ENCODE measurements at places on chromosomes 1 and 21.

DNA sequence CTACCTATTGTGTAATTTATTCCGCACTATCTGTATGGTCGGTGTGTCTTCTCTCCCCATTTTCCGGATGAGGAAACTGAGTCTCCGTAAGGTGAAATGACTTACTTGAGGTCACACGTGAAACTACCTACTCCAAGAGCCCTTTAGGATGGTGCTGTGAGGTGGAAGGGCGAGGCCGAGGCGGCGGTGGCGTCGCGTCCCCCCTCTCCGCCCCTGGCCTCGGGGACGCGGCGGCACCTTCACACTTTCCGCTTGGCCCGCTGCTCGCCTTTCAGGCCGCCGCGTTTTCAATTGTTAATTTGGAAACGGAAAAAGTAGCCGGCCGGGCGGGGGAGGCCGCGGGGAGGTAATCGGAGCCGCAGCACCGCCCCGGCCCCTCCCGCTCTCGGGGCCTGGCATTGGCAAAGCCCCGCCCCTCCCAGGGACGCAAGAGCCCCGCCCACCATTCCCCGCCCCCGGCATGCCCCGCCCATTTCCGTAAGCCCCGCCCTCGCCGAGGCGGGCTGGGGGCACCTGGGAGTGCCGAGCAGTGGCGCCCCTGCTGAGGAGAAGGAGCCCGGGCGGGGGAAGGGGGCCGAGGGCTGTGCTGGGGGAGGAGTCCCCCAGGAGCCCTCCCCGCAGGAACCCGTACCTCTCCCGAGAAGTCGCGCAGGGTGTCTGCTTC is 18.6 kb downstream of the KCNQ4 start:
- no peak for DNase-seq

- no peak for DNase-seq
Observed at GRCh38 chr1:209661071-209661470, 8.8 kb upstream of the LAMB3 start.

DNA sequence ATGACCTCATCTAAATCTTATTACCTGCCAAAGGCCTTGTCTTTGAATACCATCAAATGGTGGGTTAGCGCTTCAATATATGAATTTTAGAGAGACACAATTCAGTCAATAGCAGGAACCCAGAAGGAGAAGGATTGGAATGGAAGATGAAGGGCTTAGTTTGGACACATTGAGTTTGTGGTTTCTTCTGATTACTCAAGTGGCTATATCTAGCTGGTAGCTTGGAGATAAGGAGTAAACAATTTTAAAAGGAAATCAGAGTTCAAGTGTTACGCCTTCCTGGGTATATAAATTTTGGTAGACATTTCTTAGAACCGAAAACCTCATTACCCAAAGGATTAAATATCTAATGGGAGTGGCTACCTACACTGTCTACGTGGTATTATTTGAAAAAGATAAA is 80.2 kb downstream of the RGS2 start:
- no peak for DNase-seq

- no peak for DNase-seq
Observed at GRCh38 chr21:16587141-16587581, 857.4 kb downstream of the USP25 start.

DNA sequence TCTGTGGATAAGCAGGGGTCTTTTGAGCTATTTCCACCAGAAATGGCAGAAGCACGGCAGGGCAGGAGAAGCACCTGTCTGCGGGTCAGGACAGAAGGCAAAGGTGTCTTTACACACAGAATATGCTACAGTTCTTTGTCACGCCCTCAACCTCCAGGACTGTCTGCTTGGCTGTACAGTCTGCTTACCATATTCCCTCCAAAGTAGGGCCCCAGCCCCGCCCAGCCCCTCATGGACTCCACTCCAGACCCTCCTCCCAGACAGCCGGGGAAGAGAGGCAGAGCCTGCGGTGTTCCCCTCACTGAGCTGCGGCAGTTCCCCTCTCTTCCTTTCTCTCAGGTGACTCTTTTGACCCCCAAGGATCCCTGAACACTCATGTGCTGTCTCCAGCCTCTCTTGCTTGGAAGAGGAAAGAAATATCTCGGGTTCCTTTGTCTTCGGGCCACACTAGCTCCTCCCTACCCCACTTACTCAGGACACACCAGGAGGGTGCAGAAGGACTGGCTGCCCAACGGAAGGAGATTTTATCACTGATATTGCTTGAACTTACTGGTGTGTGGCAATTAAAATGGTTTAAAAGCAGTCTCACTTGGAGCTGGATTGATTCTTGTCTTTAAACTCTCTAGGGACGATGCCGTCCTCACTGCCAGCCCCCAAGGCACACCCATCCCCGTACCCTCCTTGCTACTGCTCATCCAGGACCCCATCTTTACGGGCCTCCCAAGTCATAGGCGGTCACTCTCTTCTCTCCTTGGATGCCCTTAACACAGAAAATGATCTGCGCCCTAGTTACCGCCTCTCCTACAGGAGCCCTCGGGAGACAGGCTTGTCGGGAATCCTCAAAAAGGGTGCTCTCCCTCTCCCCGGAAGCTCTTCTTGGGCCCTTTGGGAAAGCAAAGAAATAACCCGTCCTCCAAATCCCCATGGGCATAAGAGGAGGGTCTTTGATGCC is 169.7 kb downstream of the TOMM20 start:
- no peak for DNase-seq

DNA sequence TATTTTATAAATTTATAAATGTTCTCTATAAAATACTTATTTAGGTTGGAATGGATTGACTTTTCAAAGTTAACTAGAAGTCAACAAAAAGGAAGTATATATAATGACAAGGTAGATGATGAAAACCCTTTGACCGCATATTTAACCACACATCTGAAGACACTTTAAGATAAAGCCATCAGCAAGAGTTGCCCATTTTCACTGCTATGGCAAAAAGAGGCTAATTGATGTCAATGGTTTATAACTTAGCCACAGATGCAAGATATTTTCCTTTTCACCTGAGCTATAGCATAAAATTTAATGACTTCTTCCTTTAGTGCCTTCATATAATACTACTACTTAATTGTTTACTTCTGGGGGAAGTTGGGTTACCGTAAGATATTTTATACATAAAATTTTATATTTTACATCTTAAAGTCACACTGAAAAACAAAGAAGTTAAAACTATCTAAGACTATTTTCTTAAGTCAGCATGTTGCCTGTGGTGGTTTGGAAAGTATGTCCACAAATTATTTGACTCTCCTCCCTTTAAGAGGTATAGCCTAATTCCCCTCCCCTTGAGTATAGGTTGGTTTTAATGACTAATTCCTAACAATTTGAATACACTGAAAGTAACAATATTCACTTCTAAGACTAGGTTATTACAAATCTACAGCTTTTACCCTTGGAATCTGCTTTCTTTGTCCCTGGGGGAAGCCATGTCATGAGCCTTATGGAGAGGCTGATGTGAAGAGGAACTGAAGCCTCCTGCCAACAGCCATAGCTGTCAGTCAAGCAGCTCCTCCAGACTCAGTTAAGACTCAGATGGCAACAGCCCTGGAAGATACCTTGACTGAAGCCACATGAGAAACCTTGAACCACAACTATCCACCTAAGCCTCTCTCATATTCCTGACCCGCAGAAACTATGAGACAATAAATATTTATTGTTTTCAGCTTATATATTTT is 40.3 kb upstream of the LRRC8B start:
- no peak for DNase-seq

All from DMS79 (cell line).